ENCODE measurements at places on chromosomes 7 and 10.
A peak's percentile ranks its signal among the peaks of the same experiment; 100 is the strongest.

GRCh38 chr10:29377333-29377961 lies 88.6 kb downstream of the LYZL1 start:
- no peak for DNase-seq

- DNase-seq = no peak
Observed at GRCh38 chr7:12540850-12541249, 29.7 kb upstream of the SCIN start.

DNA sequence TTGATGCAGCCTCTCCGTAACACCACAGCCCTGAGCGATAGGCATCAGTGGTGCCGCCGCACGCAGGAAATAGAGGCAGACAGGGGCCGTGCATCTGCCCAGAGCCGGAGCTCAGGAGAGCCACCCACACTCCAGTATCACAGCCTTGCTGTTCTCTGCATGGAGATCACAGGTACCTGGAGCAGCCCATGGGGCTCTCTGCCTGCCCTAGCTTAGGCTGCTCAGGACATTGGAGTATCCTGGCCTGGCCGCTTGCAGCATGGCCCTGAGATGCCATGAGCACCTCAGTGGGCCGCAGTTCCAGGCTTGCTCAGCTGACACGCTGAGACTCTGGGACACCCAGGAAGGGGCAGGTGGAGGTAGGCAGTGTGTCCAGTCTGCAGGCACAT lies 47.0 kb downstream of the ELFN1 start:
- no peak for DNase-seq

DNA sequence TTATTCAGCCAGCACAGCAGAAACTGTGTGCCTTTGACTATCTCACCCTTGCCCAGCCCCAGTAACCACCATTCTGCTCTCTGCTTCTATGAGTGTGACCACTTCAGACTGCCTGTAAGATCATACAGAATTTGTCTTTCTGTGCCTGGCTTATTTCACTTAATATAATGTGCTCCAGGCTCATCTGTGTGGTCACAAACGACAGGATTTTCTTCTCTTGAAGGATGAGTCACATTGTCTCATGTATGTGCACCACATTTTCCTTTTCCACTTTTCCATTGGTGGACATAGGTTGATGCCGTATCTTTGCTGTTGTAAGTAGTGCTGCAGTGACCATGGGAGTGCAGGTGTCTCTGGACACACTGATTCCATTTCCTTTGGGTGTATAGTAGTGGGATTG lies 122.5 kb upstream of the LANCL2 start:
- no peak for DNase-seq

DNA sequence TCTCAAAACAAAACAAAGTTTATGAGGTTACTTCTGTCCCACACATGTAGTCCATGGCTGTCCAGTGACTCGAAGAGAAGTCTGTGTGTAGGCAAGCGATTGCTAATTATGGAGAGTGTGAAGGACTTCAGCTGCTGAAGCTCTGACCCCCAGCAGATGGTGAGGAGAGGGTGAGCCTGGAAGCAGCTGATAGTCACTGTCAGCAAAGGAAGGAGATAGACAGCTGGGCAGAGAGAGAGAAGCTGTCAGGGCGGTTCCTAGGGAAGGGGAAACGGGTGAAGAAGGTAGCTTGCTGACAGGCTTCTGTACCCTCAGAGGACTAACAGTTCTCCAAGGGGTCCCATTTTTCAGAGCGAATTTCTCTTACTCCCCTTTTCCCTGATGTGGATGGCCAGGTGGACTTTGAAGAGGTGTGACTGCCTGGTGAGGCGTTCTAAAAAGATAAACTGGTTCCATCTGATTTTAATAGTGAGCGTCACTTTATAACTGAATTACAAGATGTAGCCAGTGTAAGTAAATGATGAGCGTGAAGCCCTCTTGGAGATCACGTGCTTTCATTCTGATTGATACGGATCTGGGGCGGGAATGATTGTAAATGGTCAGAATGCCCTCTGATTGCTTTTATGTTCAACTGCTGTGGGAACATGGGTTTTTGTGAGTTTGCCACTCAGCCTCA lies 12.1 kb downstream of the ZSCAN21 start:
- DNase-seq = no peak

DNA sequence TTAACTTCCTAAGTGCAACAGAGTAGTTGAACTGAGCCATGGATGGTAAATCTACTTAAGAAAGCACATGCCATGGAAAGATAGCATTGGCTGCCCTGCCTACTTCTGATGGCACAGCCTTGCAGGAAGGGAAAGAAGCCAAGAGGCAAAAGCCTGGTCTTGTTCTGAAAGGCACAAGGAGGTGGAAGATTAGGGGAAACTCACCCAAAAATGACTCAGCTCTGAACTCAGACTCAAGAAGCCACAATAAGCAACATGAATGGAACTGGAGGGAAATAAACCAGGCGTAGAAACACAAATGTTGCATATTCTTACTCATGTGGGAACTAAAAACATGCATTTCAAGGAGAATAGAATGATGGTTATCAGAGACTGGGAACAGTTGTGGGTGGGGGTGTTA lies 20.8 kb upstream of the ALOX5 start:
- DNase-seq = no peak

- no peak for DNase-seq
Observed at GRCh38 chr10:117170244-117170643, 27.0 kb upstream of the KCNK18 start.

DNA sequence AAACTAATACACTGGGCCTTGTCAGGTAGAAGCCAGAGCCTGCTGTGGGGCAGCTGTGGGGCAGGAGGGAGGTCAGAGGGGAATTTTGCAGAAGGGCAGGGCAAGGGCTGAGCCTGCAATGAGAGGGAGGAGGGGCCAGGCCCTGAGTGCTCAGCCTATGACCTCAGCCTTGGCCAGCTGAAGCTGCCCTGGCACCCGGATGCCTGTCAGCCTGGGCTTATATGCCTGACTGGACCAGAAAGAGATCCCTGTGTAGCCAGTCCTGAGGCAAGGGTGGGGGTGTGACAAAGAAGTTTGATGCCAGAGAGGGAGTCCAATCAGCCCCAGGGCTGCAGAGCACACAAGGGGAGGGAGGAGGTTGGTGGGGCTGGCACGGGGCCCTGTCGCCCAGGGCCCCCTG lies 22.3 kb upstream of the PRRT4 start:
- DNase-seq = no peak

DNA sequence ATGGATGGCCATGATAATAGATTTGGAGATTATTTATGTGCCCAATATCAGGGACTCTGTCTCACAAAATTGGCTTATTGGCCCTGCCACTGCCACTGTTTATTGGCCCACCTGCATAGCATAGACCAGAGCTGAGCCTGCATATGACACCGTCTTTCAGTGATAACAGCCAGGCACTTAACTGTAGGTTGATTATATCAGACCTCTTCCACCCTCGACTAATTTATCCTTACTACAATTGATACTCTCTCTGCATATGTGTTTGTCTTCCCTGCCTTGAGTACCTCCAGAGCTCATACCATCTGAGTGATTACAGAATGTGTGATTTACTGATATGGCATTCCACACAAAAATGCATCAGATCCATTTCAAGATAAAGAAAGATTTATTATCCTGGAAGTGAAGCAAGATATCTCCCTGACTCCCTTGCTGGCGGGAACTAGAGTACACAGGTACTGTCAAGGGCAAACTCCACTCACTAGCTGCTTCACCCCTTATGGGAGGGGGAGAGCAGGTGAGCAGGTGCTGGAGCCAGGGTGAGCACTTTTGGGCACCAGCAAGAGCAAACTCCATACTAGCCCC lies 13.1 kb upstream of the SAMD9L start:
- DNase-seq = no peak

DNA sequence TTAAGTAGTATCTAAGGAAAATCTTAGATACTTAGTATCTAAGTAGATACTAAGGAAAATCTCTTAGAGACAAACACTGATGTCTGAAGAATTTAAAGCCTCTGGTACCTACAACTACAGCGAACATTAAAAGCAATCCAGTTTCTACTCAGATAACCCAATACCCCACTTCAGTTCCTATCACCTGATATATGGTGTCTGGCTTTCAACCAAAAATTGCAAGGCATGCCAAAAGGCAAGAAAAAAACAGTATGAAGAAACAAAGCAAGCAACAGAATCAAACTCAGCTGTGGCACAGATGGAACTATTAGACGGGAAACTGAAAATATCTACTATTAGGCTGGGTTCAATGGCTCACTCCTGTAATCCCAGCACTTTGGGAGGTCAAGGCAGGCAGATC lies 31.1 kb downstream of the ARHGAP12 start:
- DNase-seq = no peak

DNA sequence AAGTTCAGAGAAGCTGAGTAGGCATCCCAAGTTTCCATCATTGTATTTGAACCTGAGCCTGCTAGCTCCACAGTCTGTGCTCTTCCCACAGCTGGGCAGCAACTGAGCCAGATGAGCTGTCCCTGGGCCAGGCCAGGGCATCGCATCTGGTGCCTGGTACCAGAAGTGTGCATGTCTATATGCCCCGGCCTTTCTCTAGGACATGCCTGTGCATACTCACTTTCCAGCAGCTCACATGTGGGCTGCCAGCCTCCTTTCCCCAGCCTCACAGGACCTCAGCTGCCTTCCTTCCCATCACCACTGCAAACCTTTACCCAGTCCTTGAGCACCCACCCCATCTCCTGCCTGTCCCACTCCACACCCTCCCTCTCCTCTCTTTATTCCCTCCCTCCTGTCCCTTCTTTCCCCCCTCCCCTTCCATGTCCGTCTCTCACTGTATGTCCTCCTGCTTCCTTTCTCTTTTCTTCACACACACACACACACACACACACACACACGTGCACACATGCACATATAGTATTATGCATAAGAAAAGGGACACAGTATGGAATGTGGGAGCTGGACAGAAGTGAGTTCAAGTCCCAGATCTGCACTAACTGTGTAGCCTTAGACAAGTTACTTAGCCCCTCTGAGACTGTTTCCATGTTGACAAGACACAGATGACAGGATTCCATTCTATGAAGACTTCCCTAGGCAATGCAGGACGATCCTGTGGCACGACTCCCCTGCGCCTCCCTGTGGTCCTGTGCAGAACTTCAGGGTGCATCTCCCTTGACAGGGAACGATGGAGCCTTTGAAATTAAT lies 10.9 kb downstream of the CDHR1 start:
- peak; percentile 30 for DNase-seq

GRCh38 chr10:79443338-79444198 lies 1.9 kb downstream of the ZCCHC24 start:
- DNase-seq = no peak

GRCh38 chr7:27423290-27423689 lies 180.7 kb downstream of the EVX1 start:
- DNase-seq = no peak

DNA sequence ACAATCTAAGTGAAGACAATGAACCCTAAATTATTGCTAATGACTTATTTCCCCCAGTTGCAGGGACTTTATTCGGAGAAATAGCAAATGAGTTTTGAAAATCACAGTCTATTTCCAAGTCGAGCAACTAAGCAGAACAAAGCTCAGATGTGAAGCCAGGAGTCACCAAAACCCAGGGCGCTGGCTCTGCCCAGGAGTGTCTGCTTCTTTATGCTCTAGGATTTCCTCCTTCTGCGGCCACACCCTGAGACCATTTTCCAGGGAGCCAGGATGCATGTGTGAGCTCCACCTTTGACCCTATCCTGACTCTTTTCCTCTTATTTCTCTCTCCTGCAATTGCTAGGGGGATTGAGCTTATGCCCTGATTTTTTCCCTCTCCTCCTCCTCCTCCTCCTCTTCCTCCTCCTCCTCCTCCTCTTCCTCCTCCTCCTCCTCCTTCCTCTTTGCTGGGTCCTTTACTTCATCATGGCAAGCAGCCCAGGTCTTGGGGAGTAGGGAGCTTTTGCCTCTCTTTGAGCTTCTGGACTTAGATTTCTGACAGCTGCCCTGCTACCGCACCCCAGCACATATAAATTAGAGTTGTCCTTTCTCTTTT lies 234.4 kb downstream of the ARL4A start:
- no peak for DNase-seq

- no peak for DNase-seq
Observed at GRCh38 chr7:36736899-36737211, 12.6 kb upstream of the AOAH start.

- no peak for DNase-seq
Observed at GRCh38 chr10:16967866-16968415, 150.7 kb upstream of the RSU1 start.

- DNase-seq = no peak
Observed at GRCh38 chr7:155845226-155845625, 33.0 kb upstream of the SHH start.

DNA sequence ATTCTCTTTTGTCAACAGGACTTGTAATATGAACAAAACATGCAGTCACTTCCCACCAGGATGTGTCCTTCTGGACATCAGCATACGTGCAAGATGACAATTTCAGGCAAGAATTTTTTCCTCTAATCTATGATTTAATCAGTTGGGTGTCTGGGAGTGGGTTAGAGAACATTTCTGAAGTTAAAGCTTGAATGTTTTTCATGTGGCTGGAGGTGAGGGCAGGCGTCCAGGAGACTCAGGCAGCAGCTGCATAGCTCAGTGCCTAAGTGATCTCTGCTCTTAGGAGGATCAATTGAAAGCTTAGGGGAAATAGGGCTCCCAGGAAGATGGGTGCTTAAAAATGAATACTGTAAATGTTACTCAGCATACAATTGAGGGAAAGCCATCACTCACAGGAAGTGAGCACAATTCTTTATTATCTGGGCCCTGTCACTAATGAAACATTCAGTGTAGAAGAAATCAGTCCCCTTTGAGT lies 457.6 kb upstream of the KLF6 start:
- no peak for DNase-seq

GRCh38 chr7:1059200-1060091 lies 15.1 kb downstream of the GPR146 start:
- no peak for DNase-seq

DNA sequence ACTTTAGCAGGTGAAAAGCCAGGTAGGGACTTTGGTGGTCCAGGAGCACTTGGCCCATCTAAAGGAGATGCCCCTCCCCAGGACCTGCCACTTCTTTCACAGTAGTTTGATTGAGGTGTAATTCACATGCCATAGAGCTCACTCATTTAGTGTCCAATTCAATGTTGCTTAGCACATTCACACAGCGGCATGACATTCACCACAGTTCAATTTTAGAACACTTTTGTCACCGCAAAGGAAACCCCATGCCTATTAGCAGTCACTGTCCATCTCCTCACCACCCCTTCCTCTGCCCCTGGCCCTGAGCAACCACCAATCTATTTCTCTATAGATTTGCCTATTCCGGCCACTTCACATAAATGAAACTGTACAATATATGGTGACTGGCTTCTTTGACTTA lies 211.6 kb upstream of the ZMIZ1 start:
- no peak for DNase-seq

- DNase-seq = no peak
Observed at GRCh38 chr10:96212911-96213310, 58.5 kb downstream of the BLNK start.

GRCh38 chr10:34386921-34387320 lies 428.2 kb downstream of the PARD3 start:
- DNase-seq = no peak
